ENCODE measurements at places on chromosomes 5 and 9.

DNA sequence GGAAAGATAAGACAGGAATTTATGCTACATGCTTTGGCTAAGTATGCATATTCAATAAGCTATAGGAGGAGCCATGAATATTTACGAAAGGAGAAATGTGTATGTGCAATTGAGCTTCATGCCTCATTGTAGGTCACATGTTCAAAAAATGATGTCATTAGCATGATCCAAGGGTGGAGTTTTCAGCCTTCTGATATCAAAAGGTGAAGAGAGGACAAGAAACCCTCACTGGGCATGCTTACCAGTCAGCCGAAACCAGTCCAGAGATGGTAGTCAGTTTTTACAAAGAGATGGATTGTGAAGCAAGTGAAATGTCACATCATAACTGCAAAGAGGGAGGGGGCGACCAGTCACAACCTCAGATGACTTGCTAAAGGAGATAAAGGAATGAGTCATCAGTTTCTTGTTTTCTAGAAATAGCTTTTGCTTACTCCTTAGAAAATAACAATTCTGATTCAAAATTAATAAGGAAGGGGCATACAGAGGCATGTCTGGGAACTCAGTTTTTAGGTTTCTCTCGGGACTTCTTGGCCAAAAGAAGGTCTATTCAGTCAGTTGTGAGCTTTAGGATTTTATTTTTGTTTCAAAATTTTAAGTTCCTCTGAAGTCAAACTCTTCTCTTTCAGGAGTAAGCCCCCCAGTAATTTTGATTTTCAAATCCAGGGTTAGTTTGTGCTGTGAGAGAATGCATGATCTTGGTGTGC, 1067.8 kb upstream of the EDIL3 start:
- DNase-seq: no peak

DNA sequence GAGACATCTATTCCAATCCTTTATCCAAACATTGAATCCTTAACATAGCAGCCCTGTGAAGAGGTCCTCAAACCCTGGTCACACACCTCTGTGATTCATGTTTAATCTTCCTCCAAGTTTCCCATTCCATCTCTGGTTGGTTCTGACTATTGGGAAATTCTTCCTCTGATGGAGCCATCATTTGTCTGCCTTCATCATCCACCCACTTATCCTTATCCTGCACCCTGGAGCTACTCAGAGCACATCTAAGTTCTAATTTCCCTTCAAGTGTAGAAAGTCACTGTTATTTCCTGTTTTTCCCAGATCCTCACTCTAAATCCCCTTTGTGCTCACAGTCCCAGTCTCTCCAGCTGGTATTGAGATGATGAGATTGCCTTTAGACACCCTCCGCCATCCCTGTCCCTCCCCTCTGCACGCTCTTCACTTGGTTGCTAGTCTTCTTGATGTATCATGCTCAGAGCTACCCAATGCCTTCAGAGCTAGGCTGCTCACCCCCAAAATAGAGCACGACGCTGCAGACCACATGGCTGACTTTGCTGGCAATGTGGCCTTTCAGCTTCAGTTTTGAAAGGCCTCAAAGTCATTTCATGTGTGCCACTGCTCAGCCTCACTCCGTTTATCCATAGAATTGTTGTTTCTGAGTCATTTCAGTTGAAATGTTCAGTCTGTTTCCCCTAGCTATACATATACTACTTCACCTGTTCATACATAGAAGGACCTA, 154.3 kb downstream of the PALM2AKAP2 start:
- no peak for DNase-seq

GRCh38 chr5:11555171-11555570, 349.1 kb downstream of the CTNND2 start:
- DNase-seq: no peak

DNA sequence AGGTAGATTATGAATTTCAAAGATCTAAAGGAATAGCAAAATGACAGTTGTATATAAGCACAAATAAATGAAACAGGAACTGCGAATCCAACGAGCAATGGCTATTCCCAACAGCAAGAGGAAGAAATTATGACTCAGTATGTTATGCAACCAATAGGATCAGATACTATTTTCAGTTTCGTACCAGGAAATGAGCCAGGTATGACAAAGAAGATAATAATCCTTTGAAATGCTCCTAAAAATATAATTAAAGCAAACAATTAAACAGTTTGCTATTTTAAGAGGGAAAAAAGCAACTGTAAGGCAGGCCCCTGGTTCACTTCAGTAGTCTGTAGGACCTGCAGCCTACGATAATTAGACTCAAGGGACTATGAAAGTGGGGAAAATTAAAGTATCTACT, 58.9 kb downstream of the AUH start:
- DNase-seq: no peak

DNA sequence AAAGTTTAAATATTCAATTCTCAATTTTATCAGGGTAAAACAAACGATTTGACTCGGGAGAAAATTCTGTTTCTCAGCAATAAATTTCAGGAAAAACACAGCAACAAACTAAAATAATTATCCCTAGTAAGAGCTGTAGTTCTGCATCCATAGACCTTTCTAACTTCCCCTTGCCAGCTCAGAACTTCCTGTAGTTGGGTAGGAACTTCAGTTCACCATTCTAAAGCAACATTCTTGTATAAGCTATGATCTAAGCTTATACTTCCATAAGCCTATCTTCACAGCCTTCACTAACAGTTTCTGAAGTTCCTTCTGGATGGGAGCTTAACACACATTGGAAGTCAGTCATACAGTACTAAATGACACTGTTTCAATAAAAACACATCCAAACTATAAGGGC, 96.6 kb downstream of the UBAP2 start:
- no peak for DNase-seq

GRCh38 chr5:89535411-89535810, 652.4 kb upstream of the MEF2C start:
- DNase-seq: no peak

- no peak for DNase-seq
Observed at GRCh38 chr5:133119233-133119711, 67.5 kb downstream of the HSPA4 start.

- DNase-seq: no peak
Observed at GRCh38 chr5:77683171-77683732, 44.7 kb upstream of the OTP start.

DNA sequence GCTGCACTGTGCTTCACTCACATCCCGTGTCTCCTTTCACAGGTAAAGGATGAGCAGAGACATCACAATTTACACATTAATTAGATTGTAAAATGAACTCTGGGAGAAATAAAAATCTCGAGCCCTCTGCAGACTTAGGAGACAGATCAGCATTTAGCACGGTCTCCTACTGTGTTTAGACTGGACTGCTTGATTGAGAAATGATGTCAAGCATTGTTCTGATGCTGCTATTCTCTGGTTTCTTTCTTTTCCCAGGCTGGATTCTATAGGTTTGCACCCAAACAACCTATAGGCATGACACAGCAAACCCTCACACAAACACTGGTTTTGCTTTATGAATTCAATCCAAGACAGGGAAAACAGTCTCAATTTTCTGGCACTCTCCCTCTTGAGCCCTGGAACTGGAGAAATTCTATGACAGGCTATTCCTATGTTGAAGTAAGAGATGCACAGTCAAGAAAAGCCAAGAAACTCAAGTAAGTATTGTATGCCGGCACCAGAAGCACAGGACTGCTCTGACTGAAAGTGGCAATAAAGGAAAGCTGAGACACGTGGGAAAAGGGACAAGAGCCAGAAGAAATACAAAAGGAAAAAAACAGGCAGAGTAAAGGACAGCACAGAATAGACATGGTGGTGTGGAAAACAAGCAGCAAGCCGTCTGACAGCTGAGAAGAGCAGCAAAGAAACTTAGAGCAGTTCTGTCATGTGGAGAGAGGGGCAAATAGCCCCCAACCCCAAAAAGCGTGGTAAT, 24.8 kb upstream of the ERAP2 start:
- no peak for DNase-seq

GRCh38 chr5:8844206-8844605, 701.7 kb downstream of the SEMA5A start:
- no peak for DNase-seq

DNA sequence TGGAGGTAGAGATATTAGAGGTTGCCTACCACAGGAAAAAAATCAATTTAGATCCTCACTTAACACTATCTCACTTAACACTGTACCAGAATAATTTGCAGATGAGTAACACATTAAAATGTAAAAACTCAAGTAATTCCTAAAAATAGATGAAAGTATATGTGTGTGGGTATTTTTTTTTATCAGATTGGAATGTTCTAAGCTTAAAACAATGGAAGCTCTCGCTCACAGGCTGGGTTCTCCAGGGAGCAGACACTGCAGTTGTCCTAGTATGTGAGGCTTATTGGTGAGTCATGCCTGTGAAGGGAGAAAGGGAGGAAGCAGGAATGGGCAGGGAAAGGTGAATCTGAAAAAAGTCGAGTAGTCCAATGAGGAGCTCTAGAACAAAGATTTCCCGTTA, 181.3 kb upstream of the ZNF608 start:
- DNase-seq: no peak

- DNase-seq: no peak
Observed at GRCh38 chr5:131505237-131505908, 129.7 kb downstream of the RAPGEF6 start.

DNA sequence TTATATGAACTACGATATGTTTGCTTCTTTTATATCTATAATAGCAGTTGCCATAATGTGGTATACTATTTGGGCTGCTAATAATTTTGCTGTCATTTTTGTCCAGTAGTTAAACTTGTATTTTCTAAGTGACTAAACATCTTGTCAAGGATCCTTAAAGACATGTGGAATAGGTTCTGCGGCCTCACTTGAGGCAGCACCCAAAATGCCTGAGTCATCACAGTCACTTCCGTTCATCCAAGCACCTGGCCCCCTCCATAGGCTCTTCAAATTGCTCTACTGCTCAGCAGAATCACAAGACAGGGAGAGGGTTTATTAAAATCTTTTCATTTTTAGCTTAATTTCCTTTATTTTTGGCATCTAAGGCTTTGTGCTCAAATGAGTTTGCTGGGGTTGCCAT, 259.1 kb downstream of the AOPEP start:
- DNase-seq: no peak

GRCh38 chr5:96687812-96688453, 25.8 kb downstream of the CAST start:
- no peak for DNase-seq

DNA sequence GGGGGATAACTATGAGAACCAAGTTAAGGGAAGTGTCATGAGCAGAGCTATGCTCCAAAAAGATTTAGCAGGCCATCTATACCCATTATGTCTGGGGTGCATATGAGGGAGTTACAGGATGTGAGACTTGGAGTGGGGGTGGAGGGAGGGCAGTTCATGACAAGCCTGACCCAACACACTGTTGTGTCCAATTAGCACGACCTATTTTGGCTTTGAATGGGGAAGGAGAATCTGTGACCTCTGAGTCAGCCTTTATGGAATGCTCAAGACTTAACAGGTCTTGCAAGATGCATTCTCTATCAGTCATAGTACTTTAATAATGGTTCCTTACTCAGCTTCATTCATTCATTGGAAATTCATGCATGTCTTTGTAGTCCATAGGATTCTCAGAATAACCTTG, 71.7 kb downstream of the GRIA1 start:
- DNase-seq: no peak

DNA sequence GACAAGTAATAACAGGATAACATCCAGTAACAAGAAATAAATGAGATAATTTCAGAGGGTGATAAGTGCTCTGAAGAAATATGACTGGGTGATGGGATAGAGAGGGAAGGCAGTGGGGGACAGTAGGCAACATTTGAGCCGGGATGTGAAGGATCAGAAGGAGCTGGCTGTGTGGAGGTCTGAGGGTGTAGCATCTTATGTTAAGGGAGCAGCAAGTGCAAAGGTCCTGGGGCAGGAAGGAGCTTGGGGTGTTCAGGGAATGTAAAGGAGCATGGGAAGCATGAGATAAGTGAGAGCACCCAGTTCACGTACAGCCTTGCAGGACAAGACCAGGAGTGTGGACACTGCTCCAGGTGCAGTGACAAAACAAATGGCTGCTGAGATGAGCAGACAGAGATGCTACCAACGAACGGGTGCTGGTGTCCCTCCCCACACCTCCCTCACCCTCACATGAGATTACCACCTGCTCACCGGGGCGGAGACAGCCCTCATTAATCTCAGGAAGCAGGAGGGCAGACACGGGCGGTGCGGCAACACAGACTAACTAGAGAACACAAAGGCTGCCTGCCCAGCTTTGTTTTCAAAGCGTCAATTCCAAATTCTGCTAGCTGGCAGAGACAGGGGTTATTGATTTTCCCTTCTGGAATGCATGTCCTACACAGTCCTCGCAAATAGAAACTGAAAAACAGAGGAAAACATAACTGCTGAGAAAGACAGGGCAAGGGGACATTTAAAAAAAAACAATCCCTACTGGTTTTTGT, 298.1 kb upstream of the PANK3 start:
- DNase-seq: no peak

DNA sequence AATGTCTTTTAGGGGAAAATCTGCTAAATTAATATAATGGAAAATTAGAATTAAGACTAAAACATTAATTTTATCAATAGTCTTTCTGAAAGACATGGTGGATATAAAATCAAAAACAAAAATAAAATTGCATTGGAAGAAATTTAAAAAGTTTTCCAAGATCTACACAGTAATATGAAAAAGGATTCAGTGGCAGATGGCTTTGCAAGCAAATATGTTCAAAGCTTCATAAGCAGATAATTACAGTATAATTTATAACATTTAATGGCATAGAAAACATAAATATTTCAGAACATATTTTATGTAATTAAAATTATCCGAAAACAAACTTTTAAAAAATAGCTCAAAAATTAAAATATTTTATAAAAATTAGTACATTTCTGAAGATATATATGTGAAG, 512.4 kb upstream of the CYLC2 start:
- no peak for DNase-seq
